ENCODE measurements at places on chromosomes 12 and 14. TPM values are rescaled to one million over a fixed set of nuclear protein-coding genes. Genes with fewer than 3 reads are reported as not detected.

Gene AQP2
- total RNA-seq, result not detected

Gene KCNMB4
- total RNA-seq, result 0.37 TPM

Gene ABHD4
- 9.2 TPM for total RNA-seq

Gene RAPGEF3
- total RNA-seq, result 1.8 TPM

Gene PRPH
- not detected for total RNA-seq
